ENCODE measurements at places on chromosomes 5 and 9. TPM values are rescaled to one million over a fixed set of nuclear protein-coding genes. Genes with fewer than 3 reads are reported as not detected.

The TNFSF8 gene
- 71.6 TPM for total RNA-seq

The CAVIN4 gene
- 0.08 TPM for total RNA-seq

GRCh38 chr5:58898006-58898405 lies 315.1 kb downstream of the RAB3C start:
- no peaks in the 10 kb centered on the region for H3K36me3 ChIP-seq
- H3K27ac ChIP-seq = no peak overlapping the region
- H3K4me3 ChIP-seq = no peak overlapping the region
- DNase-seq = no peak

DNA sequence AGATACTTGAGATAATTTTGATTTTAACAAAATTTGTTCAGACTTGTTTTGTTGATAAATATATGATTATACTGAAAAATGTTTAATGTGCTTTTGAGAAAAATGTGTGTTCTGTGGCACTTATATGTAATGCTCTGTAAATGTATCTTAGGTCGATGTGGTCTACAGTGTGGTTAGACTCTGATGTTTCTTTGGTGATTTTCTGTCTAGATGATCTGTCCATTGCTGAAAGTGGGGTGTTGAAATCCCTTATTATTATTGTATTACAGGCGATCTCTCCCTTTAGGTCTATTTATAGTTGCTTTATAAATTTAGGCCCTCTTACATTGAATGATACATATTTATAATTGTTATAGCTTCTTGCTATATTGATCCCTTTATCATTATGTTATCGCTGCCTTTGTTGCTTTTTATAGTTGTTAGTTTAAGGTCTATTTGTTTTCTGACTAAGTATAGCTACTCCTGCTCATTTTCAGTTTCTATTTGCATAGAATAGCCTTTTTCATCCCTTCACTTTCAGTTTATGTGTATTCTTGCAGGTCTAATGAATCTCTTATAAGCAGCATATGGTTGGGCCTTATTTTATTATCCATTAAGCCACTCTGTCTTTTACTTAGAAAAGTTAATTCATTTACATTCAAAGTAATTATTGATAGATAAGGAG lies 124.3 kb downstream of the MRPS30 start:
- H3K36me3 ChIP-seq = no peaks in the 10 kb centered on the region
- no peaks in the 10 kb centered on the region for H3K27me3 ChIP-seq
- H3K4me1 ChIP-seq = no peaks in the 10 kb centered on the region
- DNase-seq = no peak
- no peak overlapping the region for H3K4me3 ChIP-seq
- no peak overlapping the region for H3K27ac ChIP-seq

GRCh38 chr5:22938362-22938761 lies 85.2 kb upstream of the CDH12 start:
- H3K36me3 ChIP-seq = no peaks in the 10 kb centered on the region
- DNase-seq = no peak
- no peak overlapping the region for H3K27ac ChIP-seq
- H3K4me1 ChIP-seq = no peaks in the 10 kb centered on the region
- H3K4me3 ChIP-seq = no peak overlapping the region

DNA sequence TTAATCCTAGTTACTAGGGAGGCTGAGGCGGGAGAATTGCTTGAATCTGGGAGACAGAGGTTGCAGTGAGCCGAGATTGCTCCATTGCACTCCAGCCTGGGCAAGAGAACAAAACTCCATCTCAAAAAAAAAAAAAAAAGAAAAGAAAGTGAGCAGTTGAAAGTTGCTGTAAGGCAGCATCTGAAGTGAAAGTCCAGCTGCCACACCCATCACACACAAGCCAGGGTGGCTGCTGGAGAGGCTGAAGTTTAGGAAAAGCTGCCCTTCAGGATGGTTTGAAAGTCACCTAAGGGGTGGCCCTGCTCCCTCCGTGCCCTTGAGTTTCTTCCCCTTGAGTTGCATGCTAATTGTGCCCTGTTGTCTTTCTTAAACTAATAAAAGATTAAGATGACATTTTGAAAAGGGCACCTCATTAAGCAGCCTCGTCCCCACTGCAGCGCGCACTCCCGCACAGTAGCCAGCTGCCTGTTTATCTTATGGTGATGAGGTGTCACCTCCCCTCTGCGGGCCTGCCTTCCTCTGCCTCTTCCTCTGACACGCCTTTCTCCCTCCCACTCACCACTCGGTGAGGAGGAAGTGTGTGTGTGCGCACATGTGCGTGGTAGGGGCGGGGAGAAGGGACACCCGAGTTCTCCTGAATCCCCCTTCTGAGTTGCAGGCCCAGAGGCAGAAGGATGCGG lies 104.2 kb upstream of the PANK3 start:
- DNase-seq = no peak
- no peaks in the 10 kb centered on the region for H3K36me3 ChIP-seq
- peak overlapping the region; percentile 1 for H3K4me3 ChIP-seq
- H3K27me3 ChIP-seq = no peaks in the 10 kb centered on the region
- H3K4me1 ChIP-seq = peaks cover 12% of the 10 kb centered on the region

GRCh38 chr5:141680751-141681201 lies 1.3 kb downstream of the ARAP3 start:
- H3K27ac ChIP-seq = no peak overlapping the region
- no peak overlapping the region for H3K4me3 ChIP-seq
- H3K4me1 ChIP-seq = peaks cover 37% of the 10 kb centered on the region
- no peaks in the 10 kb centered on the region for H3K36me3 ChIP-seq
- no peak for DNase-seq

- no peak overlapping the region for H3K27ac ChIP-seq
- no peak overlapping the region for H3K4me3 ChIP-seq
- peaks cover 32% of the 10 kb centered on the region for H3K36me3 ChIP-seq
- no peaks in the 10 kb centered on the region for H3K27me3 ChIP-seq
These were observed 32.5 kb downstream of the HABP4 start for GRCh38 chr9:96482476-96482875.

The SPOCK1 gene
- not detected for total RNA-seq

The BOD1 gene
- total RNA-seq = 20.9 TPM

GRCh38 chr9:137552022-137552768 lies 516 bp downstream of the MRPL41 start:
- peaks cover 18% of the 10 kb centered on the region for H3K4me1 ChIP-seq
- no peaks in the 10 kb centered on the region for H3K27me3 ChIP-seq
- H3K27ac ChIP-seq = peak overlapping the region; percentile 64
